Stimulated activated CD8-positive, alpha-beta memory T cell treated with anti-CD3 and anti-CD28 coated beads, Interleukin-15, amount 100 ng/mL, for 24 hours (primary cell): ENCODE measurements at places on chromosomes 3 and 15.

DNA sequence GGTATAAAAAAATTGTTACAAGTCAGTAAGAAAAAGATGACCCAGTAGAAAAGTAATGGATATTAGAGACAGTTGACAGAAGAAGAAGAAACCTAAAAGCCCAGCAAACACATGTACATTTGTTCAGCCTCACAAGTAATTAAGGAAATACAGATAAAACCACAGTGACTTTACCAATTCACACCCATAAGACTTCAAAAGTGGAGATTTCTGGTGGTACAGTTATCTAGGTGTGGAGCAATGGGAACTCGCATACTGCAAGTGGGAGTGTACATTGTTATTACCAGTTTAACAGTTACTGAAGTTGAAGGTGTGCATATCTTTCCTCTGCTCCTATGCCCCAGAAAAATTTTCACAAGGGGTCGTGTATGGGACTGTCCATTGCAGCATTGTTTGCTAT lies 18.1 kb upstream of the MAPKBP1 start:
- no peak for DNase-seq

- no peak for DNase-seq
These were observed 498.0 kb downstream of the TBL1XR1 start for GRCh38 chr3:176699288-176699687.

DNA sequence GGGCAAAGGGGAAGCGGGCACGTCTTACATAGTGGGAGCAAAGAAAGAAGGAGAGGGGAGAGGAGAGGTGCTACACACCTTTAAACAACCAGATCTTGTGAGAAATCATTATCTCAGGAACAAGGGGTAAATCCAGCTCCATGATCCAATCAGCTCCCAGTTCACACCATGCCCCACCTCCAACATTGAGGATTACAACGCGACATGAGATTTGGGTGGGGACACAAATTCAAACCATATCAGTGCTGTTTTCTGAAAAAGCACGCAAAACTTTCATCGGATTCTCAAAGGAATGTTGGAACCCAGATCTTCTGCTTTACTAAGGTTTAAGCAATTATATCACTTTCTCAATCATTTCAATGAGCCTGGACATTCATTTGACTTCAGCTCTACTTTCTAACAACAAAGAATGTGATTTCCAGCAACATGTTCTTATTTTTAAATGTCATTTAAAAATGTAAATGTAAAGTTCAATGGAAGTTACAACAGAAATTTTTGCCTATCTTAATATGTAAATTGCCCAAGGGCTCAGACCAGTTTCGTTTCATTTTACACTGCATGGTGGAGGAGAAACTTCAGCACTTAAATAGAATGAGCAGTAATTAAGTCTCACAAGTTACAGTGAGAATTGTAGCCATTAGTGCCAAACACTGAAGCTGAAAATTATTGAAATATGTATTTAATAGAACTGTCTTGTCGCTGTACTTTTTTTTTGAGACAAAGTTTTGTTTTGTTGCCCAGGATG lies 8.4 kb upstream of the CCDC54 start:
- DNase-seq: no peak

DNA sequence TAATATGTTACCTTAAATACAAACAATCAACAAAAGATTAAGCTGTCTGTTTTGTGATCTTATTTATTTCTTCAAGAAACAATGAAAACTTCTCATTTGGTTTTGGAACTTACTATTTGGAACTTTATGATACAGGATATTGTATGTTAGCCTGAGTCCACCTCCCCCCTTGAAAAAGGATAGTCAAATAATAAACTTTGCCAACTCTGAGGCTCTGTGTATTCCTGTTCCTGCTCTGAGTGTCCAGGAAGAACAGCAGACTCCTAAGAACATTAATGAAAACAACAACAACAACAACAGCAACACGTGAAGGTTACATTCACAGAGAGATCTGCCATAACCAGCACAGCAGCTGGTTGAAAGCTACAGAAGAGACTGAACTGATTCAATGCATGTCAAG lies 108.1 kb upstream of the AADACL2 start:
- no peak for DNase-seq

- DNase-seq: no peak
These were observed 643 bp downstream of the CDAN1 start for GRCh38 chr15:42736178-42736792.
